Foreskin keratinocyte (primary cell): ENCODE measurements at places on chromosomes 4 and X. TPM values are rescaled to one million over a fixed set of nuclear protein-coding genes. Genes with fewer than 3 reads are reported as not detected.

The HPGD gene
- 0.21 and 0.41 TPM in 2 replicates for total RNA-seq

The MAGEB2 gene
- not detected in 2 replicates for total RNA-seq

The CCDC149 gene
- total RNA-seq, result 3.3 and 3.8 TPM in 2 replicates

The CHRDL1 gene
- total RNA-seq, result not detected in 2 replicates
